ENCODE measurements at places on chromosomes 2 and 18.

- DNase-seq = peak; percentile 27
Measured at GRCh38 chr2:128016620-128017019, 11.2 kb downstream of the SAP130 start.

DNA sequence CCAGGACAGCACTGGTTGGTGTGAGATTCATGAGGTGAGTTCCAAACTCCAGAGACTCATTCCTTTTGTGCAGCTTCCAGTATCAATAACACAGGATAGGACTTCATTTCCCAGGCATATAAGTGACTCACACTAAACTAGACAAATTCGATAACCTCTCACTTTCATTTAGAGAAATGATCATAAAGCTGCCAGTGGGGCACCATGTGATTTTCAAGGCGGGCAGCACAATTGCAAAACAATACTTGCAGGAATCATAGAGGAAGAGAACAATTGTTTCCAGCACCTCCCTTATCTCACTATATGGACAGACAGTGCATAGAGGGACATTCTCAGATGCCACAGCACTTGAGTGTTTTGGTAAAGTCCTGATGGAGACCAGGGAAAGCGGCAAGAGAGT lies 31.3 kb upstream of the DNAH7 start:
- no peak for DNase-seq

DNA sequence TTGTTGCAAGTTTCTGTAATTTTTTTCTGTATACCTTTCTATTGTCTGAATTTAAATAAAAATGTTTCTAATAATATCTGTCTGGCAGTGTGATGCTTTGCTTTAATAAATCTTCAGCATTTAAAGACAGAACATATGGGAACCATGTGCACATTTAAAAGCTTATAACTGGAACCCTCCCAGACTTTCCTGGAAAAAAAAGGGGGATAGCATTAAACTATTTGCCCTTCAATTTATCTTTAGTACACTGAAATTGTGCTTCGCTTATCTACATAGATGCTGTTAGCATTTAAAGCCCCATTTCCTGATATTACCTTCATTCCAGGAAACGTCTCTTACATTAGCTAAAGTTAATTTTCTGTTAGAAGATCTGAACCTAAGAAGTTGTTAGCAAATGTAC lies 64.6 kb downstream of the ZC3H6 start:
- DNase-seq = no peak

- DNase-seq = no peak
Measured at GRCh38 chr2:159600752-159601151, 15.6 kb downstream of the BAZ2B start.

- no peak for DNase-seq
Measured at GRCh38 chr2:172039011-172039704, 39.4 kb downstream of the METAP1D start.

DNA sequence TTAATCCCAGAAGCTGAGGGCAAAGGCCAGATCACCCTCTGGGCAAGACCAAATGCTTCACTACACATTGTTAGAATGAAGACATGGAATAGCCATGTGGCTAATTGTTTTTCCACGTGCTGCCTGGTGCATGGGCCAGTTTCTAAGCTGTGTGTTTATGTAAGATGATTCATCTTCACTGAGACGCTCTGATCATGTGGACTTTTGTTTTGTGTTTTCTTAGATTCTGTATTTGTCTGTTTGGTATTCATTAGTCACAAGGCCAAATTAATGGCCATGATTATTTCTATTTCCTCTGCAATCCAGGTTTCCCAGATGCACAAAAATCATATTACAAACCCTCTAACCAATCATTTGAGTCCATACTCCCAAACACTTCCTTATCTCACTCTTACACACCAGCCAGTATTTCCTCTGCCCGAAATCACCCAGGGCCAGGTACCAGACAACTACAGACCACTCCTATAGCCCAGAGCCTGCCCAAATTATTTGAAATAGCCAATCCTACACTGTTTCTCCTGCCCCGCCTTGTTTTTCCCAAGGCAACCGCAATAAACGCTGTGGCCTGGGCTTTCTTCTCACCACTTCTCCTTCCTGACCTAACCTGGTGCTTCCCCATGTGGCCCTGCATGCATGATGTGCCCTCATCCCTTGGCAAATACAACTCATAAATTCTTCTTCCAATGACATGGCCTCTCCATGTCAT lies 94.2 kb upstream of the SP3 start:
- DNase-seq = peak; percentile 28

DNA sequence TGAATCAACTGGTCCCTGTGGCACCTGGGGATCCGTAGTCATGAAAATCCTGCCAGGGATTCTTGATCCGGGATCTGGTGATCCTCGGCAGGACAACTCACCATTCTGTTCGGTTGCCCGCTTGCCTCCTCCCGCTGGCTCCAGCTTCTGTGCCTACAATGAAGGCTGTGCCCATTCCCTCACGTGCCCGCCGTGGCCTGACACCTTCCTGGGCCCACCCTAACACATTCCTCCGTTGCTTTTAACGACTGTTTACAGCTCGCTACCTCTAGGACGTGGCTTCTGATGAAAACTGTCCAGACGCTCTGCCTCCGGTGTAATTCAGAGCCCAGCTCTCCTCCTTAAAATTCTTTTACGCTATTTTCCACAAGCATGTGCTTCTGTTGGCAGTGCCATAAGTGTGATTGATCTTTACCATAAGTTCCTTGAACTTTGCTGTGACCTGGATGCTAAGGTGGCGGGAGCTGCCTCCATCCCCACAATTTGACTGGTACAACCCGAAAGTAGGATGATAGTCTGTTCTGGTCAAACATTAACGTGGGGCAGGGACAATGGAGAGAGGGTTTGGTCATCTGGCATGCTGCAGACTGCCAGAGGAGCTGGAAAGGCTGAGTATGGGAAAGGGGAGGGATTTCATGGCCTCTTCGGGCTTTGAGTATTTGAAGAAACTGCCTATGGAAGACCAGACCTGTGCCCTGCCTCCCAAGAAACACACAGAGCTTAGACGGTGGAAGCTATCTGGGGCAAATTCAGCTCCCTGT lies 206.8 kb upstream of the TNP1 start:
- DNase-seq = no peak

DNA sequence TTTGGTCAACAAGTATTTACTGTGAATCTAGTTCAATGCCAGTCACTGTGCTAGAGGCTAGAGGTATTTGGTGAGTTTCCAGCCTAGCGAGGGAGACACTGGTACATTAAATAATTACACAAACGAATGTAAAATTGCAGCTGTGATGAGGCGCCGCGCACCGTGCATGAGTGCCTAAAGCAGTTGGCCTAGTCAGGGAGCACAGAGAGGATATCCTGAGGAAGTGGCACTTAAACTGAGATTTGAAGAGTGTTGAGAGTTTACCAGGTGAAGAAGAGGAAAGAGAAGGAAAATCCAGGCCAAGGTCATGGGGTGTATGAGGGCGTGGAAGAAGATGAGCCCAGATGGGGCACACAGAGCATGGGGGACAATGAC lies 157.6 kb upstream of the NDUFV2 start:
- no peak for DNase-seq

GRCh38 chr2:188676010-188676400 lies 298.2 kb upstream of the COL3A1 start:
- no peak for DNase-seq

- DNase-seq = no peak
Measured at GRCh38 chr2:65800998-65801397, 368.6 kb upstream of the SPRED2 start.

GRCh38 chr2:166126007-166126639 lies 1.7 kb downstream of the SCN1A start:
- no peak for DNase-seq

DNA sequence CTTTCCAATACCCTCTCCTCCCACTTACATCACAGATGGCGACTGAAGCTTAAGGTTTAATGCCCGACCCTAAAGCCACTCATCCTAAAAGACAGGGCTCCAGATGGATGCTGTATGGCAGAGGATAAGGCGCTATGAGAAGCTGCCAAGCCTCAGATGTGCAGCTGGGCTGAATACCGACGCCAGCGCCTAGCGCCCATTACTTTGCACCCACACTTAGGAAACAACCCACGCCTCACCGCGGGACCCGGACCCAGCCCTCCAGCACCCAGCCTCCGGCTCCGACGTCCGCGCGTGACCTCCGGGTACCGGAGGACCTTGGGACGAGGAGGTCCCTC lies 335 bp downstream of the TRAK2 start:
- no peak for DNase-seq

- no peak for DNase-seq
Measured at GRCh38 chr2:148770047-148770446, 105.0 kb upstream of the KIF5C start.

GRCh38 chr2:60925994-60926740 lies 44.8 kb downstream of the REL start:
- DNase-seq = no peak

DNA sequence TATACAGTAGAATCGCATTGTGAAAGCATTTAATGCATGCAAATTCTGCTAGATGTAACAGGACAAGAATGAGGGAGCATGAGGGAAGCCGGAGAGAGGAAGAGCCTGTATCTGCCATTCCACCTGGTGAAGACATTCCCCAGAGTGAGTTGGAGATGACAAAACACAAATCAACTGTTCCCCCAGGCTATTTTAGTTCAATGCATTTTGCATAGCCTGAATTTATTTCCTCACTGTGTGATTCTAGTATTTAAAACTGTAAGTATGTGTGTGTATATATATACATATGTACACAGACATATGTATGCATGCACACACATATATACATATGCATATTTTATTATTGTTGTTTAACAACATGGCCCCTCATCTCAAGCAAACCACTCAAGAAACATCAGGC lies 54.7 kb downstream of the CCDC68 start:
- no peak for DNase-seq

- no peak for DNase-seq
Measured at GRCh38 chr2:86793752-86794151, 3.0 kb upstream of the CD8A start.

GRCh38 chr2:231321021-231321420 lies 74.5 kb upstream of the B3GNT7 start:
- DNase-seq = no peak

GRCh38 chr18:45332871-45333270 lies 282.4 kb upstream of the SLC14A2 start:
- no peak for DNase-seq

GRCh38 chr18:79679552-79680099 lies at the start of gene CTDP1:
Gene CTDP1, plus strand, starts transcription at chr18:79679803. Its CDS starts 145 bp downstream, at chr18:79679948.
- peak; percentile 68 for DNase-seq

DNA sequence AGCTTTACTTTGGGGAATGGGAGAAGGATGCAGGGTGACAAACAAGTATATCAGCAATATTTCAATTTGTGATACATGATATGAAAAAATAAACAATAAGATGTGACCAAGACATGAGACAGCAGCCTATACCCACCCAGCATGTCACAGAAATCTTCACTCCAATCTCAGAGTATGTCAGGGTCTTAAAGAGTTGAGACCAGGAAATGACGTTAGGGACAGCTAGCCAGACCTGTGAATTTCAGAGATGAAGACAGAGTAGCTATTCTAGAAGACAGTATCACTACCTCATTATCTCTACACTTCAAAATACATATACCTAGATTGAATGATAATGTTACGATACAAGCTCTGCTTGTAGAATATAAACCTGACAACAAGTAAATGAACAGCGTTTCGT lies 282.8 kb downstream of the ZEB2 start:
- DNase-seq = no peak

DNA sequence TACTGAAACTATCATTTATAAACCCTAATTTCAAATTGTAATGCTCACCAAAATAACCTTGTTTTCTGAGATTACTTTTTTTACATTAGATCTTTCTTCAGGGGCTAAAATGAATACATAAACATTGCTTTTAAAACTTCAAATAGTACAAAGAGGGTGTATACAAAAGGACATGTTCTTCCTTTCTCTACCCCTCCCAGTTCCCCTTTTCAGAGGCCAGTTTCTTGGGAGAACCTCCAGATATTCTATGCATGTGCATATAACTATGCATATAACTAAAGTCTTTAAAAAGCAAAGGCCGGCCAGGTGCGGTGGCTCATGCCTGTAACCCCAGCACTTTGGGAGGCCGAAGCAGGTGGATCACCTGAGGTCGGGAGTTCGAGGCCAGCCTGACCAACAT lies 10.6 kb upstream of the FAM117B start:
- DNase-seq = no peak

- no peak for DNase-seq
Measured at GRCh38 chr18:80204142-80204541, 43.2 kb downstream of the PARD6G start.

GRCh38 chr18:35938562-35938961 lies 33.9 kb upstream of the RMP24 start:
- DNase-seq = no peak

DNA sequence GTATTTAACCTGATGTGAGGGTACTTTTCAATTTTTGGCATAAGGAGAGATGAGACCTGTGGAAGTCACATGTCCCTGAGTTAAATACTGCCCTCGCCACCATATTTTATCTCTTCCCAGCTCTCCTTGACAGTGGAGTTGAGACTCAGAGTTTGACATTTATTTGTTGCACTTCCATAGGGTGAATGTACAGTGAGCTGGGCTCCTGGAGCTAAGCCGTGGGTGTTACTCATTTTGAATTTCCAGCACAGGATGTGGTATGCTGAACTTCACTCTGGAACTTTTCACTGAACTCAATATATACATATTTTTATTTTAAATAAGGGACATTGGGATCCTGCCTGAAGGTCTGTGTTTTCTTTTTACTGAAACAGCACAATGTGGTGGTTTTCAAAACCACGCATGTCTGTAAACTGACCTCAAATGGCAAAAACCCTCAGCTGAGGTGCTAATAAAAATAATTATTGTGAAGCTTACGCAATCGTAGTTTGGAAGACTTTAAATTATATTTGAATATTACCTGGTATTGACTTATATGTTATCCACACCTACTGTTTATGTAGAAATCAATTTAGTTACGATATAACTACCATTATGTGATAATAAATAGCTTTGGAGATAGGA lies 12.1 kb downstream of the RNF144A start:
- DNase-seq = no peak

DNA sequence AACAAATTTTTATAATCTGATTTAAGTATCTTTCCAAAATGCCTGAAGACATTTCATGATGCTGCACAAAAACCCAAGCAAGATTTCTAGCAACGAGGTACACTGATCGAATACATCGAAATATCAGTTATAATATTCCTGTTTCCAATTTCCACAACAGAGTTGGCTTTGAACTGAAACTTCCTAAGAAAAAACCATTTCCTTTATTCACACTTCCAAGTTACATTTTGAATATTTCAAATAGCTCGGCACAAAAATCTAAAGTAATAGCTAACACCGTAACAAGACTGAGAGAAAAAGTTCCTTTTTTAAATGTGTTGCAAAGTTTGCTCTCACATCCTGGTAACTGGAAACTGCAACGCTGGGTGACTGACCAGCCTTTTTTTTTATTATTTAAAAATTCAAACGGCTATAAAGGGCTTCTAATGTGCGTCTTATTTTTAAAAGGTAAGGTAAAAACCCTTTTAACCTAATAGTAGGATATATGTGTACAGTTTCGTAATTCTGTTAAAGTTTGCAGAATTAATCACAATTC lies 1.7 kb downstream of the HNRNPLL start:
- DNase-seq = no peak

Measured in astrocyte of the cerebellum (primary cell).